Activated naive CD4-positive, alpha-beta T cell treated with anti-CD3 and anti-CD28 coated beads, Interleukin-2, amount 50 U/mL, for 72 hours (primary cell): ENCODE measurements at places on chromosomes 7 and 10. TPM values are rescaled to one million over a fixed set of nuclear protein-coding genes. Genes with fewer than 3 reads are reported as not detected.

DNA sequence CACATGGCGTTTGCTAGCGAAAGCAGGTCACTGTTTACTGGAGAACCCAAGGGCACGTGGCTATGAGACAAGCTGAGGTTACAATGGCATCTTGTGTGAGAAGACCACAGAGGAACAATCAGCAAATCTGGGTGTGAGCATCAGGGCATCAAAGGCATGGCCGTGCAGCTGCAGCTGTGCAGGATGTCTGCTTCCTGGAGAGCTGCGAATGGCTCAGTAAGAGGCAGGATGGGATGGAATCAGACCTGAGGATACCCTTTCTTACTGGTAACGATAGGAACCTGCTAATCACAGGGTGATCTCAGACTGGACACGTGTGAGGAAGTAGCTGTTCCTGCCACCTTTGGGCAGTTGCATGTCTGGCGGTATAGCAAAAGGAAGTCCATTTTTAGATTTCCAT lies 119.5 kb downstream of the RNF216 start:
- DNase-seq, result no peak

GRCh38 chr7:22194658-22195273 lies 162.2 kb downstream of the RAPGEF5 start:
- DNase-seq, result no peak

- no peak for DNase-seq
These were observed 12.0 kb downstream of the INPP5F start for GRCh38 chr10:119737823-119738222.

GRCh38 chr10:73655990-73656298 lies at the start of gene SYNPO2L:
TSS of gene SYNPO2L (minus strand) at chr10:73656029. CDS start at chr10:73655922, 107 bp downstream.
- no peak for DNase-seq

The CYP17A1 gene
- not detected for total RNA-seq

The IL6 gene
- total RNA-seq, result not detected
